Diencephalon (tissue), 1 donor: ENCODE measurements at places on chromosomes 16 and 17. TPM values are rescaled to one million over a fixed set of nuclear protein-coding genes. Genes with fewer than 3 reads are reported as not detected.

UBB gene
- total RNA-seq, result 1,701 TPM

DDX28 gene
- 10.4 TPM for total RNA-seq

OR1F1 gene
- total RNA-seq, result 0.69 TPM

SEPTIN1 gene
- 1.2 TPM for total RNA-seq

LITAF gene
- total RNA-seq, result 26.1 TPM

CBX2 gene
- total RNA-seq, result 9.9 TPM
